ENCODE measurements at places on chromosomes 1 and 21. TPM values are rescaled to one million over a fixed set of nuclear protein-coding genes. Genes with fewer than 3 reads are reported as not detected.

- no peak for DNase-seq
- no peak overlapping the region for H3K4me3 ChIP-seq
- no peak overlapping the region for H3K27ac ChIP-seq
Observed at GRCh38 chr1:86822459-86822858, 91.5 kb downstream of the SELENOF start.

DNA sequence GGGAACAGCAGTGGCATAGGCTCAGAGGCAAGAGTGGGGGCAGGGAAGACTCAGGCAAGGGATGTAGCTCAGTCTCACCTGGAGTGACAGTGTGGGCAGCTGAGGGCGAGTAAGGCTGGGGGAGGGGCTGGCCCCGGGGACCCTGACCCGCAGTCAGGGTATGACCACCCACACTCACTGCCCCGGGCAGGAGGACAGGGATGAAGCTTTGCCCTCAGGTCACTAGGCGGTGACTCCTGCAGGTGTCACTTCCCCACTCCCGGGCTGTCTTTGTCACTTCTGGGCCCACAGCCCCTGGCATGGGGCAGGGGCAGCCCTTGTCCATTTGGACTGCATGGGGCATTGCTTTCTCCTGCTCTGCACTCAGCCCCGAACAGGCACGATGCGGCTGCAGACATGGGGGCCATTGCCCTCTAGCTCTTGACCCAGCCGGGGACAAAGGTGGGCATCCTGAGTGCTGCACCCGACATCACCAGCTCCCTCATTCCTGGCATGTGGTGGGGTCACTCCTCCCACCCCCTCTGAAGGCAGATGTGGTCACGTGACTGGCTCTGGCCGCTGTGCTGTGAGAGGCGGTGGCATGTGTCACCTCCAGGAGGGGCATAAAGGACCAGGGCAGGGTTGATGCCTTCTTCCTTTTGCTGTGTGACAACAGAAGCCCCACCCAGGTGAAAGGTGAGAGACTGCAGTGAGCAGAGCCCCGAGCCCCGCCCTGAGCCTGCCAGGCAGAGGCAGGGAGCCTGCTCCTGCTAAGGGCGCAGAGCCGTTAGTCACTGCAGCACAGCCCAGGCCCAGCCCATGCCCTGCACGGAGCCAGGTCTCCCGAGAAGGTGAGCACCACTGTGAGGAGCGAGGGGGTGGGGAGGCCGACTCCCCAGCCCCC, 66.0 kb downstream of the MATN1 start:
- peaks cover 13% of the 10 kb centered on the region for H3K27me3 ChIP-seq
- DNase-seq, result peak; percentile 70
- peaks cover 15% of the 10 kb centered on the region for H3K4me1 ChIP-seq
- H3K36me3 ChIP-seq, result peaks cover under 1% of the 10 kb centered on the region

DNA sequence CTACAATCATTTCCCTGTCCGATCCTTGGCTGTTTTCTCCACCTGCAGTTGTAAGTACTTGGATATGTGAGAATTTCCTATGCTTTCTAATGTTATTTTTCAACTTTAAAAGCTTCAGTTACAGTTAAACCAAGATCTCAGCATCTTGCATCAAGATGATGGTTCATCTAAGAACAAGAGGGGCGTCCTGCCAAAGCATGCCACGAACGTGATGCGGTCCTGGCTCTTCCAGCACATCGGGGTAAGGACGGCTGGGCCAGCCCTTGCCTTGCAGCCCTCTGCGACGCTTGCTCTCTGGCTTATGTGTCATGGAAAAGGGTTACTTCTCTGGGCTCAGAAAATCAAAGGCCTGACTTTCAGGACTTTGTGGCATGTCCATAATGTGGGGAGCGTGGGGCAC, 46.8 kb downstream of the PKNOX1 start:
- no peaks in the 10 kb centered on the region for H3K27me3 ChIP-seq
- H3K27ac ChIP-seq, result no peak overlapping the region
- no peak overlapping the region for H3K4me3 ChIP-seq

DNA sequence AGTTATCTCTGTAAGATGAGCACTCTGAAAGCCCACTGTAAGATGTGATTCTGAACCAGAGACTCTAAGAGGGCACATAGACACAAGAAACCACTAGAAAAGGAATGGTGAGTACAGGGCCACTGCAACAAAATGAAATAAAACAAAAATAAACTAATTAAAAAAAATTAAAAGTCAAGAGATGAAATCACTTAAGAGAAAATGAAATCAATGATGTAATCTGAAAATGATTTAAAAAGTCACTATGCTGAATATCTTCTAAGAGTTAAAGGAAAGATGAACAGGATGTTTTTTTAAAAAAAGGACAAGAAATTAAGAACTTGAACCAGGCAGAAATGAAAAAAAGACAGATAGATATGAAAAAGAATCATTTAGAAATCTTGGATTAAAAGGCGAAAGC, 110.6 kb upstream of the OLIG2 start:
- no peaks in the 10 kb centered on the region for H3K4me1 ChIP-seq
- no peak overlapping the region for H3K4me3 ChIP-seq
- DNase-seq, result no peak
- peaks cover 82% of the 10 kb centered on the region for H3K27me3 ChIP-seq
- H3K36me3 ChIP-seq, result no peaks in the 10 kb centered on the region

- no peak for DNase-seq
- H3K36me3 ChIP-seq, result no peaks in the 10 kb centered on the region
- H3K27me3 ChIP-seq, result no peaks in the 10 kb centered on the region
- no peak overlapping the region for H3K27ac ChIP-seq
- peaks cover 9% of the 10 kb centered on the region for H3K4me1 ChIP-seq
- H3K4me3 ChIP-seq, result no peak overlapping the region
Observed at GRCh38 chr1:7557301-7557891, 213.7 kb upstream of the VAMP3 start.

GRCh38 chr1:38243106-38243505, 196.5 kb upstream of the POU3F1 start:
- peak; percentile 51 for DNase-seq
- H3K27ac ChIP-seq, result no peak overlapping the region
- peaks cover 3% of the 10 kb centered on the region for H3K27me3 ChIP-seq
- H3K4me1 ChIP-seq, result no peaks in the 10 kb centered on the region

- no peaks in the 10 kb centered on the region for H3K36me3 ChIP-seq
- peak overlapping the region; percentile 24 for H3K27ac ChIP-seq
- no peaks in the 10 kb centered on the region for H3K27me3 ChIP-seq
- DNase-seq, result peak; percentile 37
- H3K4me3 ChIP-seq, result no peak overlapping the region
Observed at GRCh38 chr1:238060061-238060460, 169.3 kb upstream of the ZP4 start.

DNA sequence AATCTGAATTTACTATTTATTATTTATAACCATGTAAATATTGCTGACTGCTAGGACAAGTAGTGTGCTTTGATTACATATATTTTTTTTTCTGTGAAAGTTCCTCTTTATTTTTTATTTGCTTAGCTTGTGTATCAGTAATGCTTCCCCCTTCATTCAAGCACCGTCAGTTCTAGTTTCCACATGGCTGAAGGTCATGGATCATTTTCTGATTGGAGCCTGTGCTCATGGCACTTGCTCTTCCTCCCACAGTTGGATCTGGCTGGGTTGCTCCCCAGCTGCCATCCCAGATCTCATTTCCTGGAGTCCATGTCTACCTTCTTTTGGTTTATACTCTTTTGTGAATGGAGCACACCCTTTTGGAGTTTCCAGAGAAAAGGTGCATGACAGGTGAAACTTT, 57.0 kb upstream of the IGSF5 start:
- no peaks in the 10 kb centered on the region for H3K36me3 ChIP-seq
- H3K27ac ChIP-seq, result no peak overlapping the region
- no peaks in the 10 kb centered on the region for H3K27me3 ChIP-seq
- no peak overlapping the region for H3K4me3 ChIP-seq
- DNase-seq, result no peak

- no peak for DNase-seq
- H3K36me3 ChIP-seq, result peaks cover 9% of the 10 kb centered on the region
- H3K27ac ChIP-seq, result no peak overlapping the region
- H3K27me3 ChIP-seq, result no peaks in the 10 kb centered on the region
- H3K4me3 ChIP-seq, result no peak overlapping the region
Observed at GRCh38 chr1:241527146-241527545, 5.0 kb upstream of the KMO start.

GRCh38 chr1:208597571-208597970, 353.4 kb upstream of the PLXNA2 start:
- H3K4me3 ChIP-seq, result no peak overlapping the region
- peaks cover 72% of the 10 kb centered on the region for H3K27me3 ChIP-seq
- no peak overlapping the region for H3K27ac ChIP-seq
- no peaks in the 10 kb centered on the region for H3K36me3 ChIP-seq
- H3K4me1 ChIP-seq, result no peaks in the 10 kb centered on the region
- DNase-seq, result no peak

GRCh38 chr1:161382214-161383019, 14.7 kb upstream of the CFAP126 start:
- no peak for DNase-seq
- H3K4me1 ChIP-seq, result peaks cover 9% of the 10 kb centered on the region
- H3K27me3 ChIP-seq, result no peaks in the 10 kb centered on the region
- no peak overlapping the region for H3K4me3 ChIP-seq
- H3K27ac ChIP-seq, result no peak overlapping the region
- no peaks in the 10 kb centered on the region for H3K36me3 ChIP-seq

GRCh38 chr1:54970901-54971300, 9.5 kb upstream of the TMEM61 start:
- DNase-seq, result no peak
- no peaks in the 10 kb centered on the region for H3K27me3 ChIP-seq
- H3K36me3 ChIP-seq, result peaks cover 4% of the 10 kb centered on the region
- H3K27ac ChIP-seq, result peak overlapping the region; percentile 34

DNA sequence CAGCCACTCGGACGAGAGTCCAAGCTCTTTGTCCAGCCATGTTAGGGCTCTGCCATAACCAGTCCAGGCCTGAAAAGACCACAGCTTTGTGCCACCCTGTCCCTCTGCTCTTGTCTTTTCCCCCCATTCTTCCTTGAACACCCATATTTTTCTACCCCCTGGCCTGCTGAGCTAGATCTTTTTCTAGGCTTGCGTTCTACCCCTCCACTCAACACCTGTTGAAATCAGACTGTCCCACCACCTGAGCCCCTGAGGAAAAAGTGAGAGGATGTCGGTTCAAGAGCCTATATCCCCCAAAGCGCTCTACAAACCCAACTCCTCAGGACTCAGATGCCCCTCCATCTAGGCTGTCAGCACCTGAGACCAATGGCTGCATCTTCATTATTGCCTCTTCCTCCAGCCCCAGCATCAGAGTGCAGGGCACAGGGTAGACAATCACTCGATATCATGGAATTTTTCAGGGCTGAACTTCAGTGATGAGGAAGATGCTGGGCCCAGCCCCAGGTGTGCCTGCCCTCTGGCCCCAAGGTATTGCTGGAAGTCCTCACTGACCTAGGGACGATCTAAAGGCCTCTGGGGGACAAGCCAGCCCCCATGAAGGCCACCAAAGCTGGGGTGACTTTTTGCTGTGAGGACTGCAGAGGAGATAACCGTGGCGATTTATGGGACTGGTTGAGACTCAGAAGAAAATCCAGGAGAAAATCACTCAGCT, 75.3 kb downstream of the CD247 start:
- DNase-seq, result no peak
- H3K27ac ChIP-seq, result no peak overlapping the region
- H3K4me1 ChIP-seq, result peaks cover 19% of the 10 kb centered on the region

- no peak for DNase-seq
- H3K27ac ChIP-seq, result peak overlapping the region; percentile 69
- H3K4me1 ChIP-seq, result peaks cover 8% of the 10 kb centered on the region
- peak overlapping the region; percentile 82 for H3K4me3 ChIP-seq
Observed at GRCh38 chr1:17539118-17539476, 401 bp upstream of the ARHGEF10L start.

- H3K27me3 ChIP-seq, result no peaks in the 10 kb centered on the region
- H3K4me1 ChIP-seq, result no peaks in the 10 kb centered on the region
- DNase-seq, result no peak
Observed at GRCh38 chr1:201706109-201706508, 122.8 kb upstream of the IPO9 start.

- no peak overlapping the region for H3K4me3 ChIP-seq
- peaks cover 38% of the 10 kb centered on the region for H3K36me3 ChIP-seq
- H3K27ac ChIP-seq, result peak overlapping the region; percentile 48
- H3K27me3 ChIP-seq, result no peaks in the 10 kb centered on the region
- peaks cover 6% of the 10 kb centered on the region for H3K4me1 ChIP-seq
Observed at GRCh38 chr1:23751050-23751814, 8.0 kb downstream of the ELOA start.

GRCh38 chr1:69523032-69523431, 44.7 kb upstream of the LRRC7 start:
- no peaks in the 10 kb centered on the region for H3K4me1 ChIP-seq
- H3K27ac ChIP-seq, result no peak overlapping the region
- no peaks in the 10 kb centered on the region for H3K36me3 ChIP-seq
- no peak overlapping the region for H3K4me3 ChIP-seq

DNA sequence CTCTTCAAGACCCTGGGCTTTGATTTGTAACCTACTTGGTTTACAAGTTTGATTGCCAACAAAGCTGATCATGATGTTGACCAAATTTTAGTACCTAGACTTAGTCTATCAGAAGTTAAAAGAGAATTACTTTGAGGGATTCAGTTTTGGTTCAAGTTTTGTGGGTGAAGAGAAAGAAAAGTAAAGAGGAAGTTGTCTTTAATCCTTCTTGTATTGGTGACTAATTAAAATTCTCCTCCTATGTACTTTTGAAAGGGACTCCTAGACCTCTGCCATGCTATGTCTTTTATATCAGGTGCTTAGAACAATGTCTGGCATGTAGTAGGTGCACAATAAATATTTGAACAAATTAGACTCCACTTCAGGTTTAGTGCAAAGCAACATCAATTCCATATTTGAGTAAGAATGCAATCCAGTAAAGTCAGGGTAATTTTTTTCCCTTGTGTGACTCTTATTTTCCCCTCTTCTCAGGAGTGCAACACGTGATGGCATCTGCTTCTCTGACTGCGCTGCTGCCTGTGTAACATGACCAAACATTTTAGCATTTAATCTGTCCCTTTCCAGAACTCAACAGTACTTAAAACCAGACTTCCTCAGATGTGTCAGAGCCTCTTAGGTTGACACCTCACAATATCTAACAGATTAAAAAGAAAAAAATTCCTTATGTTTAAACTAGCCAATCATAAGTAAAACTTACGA, 41.1 kb upstream of the KCNQ4 start:
- peaks cover 21% of the 10 kb centered on the region for H3K36me3 ChIP-seq
- no peak overlapping the region for H3K27ac ChIP-seq
- peaks cover 9% of the 10 kb centered on the region for H3K4me1 ChIP-seq
- H3K4me3 ChIP-seq, result no peak overlapping the region

DNA sequence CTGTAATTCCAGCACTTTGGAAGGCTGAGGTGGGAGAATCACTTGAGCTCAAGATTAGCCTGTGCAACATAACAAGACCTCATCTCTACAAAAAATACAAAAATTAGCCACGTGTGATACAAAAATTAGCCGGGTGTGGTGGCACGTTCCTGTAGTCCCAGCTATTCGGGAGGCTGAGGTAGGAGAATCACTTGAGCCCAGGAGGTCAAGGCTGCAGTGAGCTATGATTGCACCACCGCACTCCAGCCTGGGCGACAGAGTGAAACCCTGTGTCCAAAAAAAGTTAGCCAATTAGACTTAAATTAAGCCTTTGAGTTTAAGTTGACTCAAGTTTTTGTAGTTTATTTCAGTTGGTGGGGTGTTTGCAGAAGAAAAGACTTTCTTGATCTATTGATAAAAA, 11.8 kb downstream of the CXADR start:
- DNase-seq, result no peak
- no peak overlapping the region for H3K27ac ChIP-seq
- H3K4me1 ChIP-seq, result peaks cover 60% of the 10 kb centered on the region
- H3K4me3 ChIP-seq, result no peak overlapping the region

Gene TSPAN2
- total RNA-seq, result 6.0 TPM

Gene TTC39A
- total RNA-seq, result 18.8 TPM

Gene VSIG8
- total RNA-seq, result not detected

Gene SFN
- total RNA-seq, result 103 TPM

Gene USP33
- total RNA-seq, result 61.7 TPM

Gene WNT9A
- 0.37 TPM for total RNA-seq

Gene MOB3C
- total RNA-seq, result 9.3 TPM

Gene UBIAD1
- 13.7 TPM for total RNA-seq

Gene FAM163A
- not detected for total RNA-seq

Gene SHE
- total RNA-seq, result not detected
